Adipocyte (in vitro differentiated cells): ENCODE measurements at places on chromosomes 3 and 15.

DNA sequence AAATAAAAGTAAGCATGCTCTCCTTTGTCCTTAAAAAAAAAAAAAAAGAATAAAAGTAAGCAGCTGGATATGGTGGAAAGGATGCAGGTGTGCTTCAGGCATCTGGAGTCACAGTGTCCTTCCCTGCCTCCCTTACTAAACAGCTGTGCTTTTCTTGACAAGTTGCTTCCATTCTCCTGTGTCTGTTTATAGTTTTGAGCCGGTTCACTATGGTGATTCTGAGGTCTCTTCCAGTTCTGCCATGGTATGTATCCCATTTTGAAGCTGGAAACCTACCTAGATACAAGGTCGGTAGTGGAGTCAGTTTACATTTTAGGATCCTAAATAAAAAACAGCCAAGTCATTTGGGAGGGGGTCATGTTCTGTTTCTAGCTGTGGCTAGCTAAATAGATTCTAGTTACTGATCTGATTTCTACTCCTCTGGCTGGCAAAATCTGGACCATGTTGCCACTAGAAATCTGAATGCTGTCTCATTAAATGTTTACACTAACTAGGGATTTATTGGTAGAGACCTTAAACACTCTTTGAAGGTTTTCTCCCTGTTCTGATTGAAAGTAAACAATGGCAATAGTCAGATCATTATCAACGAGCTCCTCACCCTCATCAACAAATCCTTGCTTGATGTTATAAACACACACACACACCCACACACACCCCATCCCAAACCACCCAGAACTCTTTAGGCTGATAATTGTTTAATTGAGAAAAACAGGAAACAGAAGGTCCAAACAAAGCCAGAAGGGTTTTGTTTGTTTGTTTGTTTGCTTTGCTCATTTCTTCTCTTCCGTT, 7.9 kb downstream of the TNFSF10 start:
- DNase-seq: no peak

DNA sequence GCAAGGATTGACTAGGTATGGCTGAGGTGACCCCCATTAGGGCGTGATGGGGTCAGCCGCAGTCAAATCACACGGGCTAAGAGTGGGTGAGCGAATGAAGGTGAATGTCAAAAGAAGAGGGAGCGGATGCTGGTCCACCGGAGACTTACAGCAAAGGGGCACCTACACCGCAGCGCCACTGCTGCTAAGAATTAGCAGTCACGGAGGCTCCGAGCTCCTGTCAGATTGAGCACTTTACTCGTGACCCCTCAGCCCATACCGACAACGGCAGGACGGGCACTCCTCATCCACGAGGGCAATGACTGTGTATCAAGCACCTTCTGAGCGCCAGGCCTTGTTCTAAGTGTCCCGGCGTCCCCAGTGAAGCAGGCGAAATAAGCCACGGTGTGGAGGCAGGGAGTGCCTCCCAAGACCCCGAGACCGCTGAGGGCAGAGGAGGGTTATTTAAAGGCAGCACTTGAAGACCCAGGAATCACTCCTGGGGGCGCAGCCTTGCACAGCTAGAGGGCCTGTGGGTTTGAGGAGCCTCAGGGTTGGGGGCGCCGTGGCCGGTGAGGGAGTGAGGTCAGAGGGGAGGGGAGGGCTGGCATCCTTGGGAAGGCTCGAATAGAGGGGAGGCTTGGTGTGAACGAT, 61.6 kb upstream of the GATA2 start:
- DNase-seq: no peak

DNA sequence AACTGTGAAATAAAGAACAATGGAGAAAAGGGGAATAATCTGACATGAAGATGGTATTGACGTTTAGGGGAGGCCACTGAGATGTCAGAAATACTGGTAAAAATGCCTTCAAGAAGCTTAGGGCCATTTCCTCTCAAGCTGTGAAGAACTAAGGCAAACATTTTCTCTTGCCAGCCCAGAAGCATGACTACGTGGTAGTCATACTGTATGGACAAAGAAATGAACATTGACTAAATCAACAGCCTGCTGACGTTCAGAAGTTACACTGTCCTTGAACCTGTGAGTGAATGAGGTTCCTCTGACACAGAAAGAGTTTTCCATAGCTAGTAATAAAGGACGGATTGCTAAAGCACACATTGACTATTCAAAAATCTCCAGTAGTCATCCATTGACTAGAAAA, 121.0 kb downstream of the P3H2 start:
- no peak for DNase-seq

GRCh38 chr3:108067768-108068167, 23.1 kb downstream of the CD47 start:
- no peak for DNase-seq

GRCh38 chr3:132616780-132617179, 19.7 kb downstream of the ACKR4 start:
- no peak for DNase-seq

DNA sequence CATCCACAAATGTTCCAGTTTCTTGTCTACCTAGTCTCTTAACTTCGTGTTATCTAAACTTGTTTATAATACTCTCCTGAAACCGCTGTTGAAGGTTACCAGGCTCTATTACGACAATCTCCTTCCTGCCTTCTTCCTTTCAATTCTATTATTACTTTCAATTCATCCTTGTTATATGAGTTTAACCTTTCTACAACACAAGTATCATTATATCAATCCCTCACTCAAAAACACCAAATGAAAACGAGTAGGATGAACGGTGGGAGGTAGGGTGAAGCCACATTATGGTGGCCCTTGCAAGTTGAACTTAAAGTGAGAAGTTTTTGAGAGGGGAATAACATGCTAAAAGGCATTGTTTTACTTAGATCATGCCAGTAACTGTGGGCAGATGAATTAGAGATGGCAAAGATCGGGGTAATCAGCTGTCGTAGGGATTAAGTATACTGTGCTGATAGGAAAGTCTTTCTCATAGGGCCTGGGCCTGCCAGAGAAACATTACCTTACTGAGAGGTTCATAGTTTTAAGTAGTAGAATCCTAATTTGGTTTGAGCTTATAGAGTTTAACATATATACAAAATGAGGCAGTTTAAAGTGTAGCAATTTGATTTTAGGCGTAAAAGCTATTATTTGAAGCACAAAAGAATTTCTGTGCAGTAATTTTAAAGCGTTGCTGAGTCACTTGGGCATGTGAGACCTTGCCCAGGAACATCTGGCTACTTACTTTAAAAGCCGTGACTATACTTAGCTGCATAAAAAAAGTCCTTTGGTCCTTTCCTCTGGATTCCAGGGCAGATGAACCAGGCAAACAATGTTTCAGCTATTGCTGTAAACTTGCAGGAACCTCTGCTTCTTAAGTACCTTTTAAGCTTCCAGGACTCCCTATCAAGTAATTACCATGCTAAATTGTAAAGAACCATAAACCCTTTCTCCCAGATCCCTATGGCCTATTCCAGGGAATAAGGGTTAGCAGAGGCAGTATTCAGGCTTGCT, 3.3 kb upstream of the CEP97 start:
- DNase-seq: peak; percentile 43

DNA sequence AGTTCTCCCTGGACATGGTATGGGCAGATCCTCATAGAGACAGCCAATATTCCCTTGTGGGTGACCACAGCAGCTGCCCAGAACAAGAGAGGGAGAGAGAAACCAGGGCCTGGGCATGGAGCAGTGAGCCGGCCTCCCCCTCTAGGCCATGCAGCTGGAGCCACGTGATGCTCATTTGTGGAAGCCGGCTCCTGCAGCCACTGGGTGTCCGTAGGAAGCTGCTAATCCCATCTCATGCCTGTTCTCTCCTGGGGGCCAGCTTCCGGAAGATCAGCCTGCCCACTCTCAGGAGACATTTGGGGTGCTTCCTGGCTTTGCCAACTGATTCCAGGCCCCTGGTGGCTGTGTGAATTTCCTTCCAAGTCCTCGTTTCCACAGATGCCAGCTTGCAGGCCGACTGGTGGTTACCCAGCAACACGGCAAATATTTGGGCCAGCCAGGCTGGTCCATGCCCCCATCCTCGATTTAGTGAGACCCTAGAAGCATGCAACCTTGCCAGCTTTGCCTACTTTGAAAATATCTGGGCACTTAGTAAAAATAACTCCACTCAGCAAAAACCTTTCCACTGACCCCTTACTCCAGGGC, 55.3 kb downstream of the LINGO1 start:
- peak; percentile 9 for DNase-seq

GRCh38 chr15:79682851-79683288, 213.9 kb downstream of the MTHFS start:
- peak; percentile 62 for DNase-seq
